ENCODE measurements at places on chromosomes 3 and 15.

DNA sequence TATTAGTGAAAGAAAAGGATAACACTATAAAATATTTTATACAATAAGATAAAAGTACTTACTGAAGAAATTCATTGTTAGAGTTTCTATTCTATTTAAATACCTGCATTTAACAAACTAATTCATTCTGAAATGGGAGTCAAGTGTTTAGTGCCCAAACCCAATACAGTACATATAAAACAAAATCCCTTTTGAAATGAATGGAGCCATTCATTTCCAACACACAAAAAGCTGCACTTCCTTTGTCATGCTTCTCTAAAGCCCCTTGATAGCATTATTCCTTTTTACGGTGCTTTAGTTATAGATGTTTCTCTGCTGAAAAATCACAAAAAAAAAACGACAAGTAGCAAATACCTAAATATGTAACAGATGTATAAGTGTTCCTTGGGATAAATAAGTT is 596.3 kb downstream of the ZIC1 start:
- no peak for DNase-seq

DNA sequence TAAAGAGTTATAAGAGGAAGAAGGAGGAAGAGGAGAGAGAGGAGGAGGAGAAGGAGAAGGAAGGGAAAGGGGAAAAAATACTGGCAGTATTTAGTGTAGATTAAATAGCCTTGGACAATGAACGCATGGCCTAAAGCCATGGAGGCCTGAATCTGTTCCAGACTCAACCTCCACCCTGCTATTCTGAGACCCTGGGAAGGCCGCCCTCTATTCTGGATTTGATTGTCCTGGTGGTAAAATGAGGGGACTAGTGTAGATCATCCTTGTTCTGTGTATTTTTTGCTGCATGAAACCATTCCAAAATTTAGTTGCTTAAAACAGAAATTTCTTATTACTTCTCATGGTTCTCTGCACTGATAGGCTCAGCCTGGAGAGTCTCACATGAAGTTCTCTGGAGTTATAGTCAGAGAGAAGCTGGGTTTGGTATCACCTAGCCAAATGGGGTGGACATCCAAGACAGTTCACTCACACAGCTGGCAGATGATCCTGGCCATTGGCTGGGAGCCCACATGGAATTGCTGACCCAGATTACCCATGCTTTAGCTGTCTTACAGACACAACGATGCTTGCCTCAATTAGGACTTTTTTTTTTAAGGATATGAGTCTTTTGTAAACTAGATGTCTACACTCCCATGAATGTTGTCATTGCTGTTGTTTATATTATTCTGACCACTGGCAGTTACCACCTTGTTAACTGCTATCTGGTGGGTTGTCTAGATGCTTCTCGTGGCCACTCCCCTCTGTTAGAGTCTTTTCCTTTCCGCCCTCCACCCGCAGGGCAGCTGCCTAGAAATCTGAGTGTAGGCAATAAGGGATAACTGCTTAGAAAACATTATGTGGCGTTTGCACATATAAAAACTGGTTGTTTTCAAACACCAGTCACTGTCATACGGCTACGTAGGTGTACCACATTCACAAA is 149.9 kb downstream of the SST start:
- DNase-seq = no peak

GRCh38 chr15:38587214-38587613 is 22.6 kb upstream of the RASGRP1 start:
- DNase-seq = no peak

DNA sequence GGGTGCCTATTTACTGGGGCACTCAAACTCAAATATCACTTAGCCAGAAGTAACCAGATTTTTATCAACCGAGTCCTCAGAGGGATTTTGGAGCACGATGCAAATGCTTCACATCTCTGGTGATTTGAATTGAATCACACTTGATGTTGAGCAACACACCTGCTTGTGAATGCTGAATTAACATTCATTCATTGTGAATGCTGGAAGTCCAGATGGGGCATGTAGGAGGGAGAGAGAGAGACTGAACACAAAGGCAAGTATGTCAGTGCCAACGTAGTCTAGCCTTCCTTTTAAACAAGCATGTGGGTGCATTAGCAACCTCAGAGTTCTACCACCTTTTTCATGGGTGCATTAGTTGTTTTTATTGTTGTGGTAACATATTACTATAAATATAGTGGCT is 156.2 kb downstream of the ADAMTSL3 start:
- no peak for DNase-seq

GRCh38 chr3:81726735-81727134 is 34.7 kb downstream of the GBE1 start:
- DNase-seq = no peak

- no peak for DNase-seq
Measured at GRCh38 chr3:151155409-151156128, 47.4 kb downstream of the GPR171 start.

- DNase-seq = peak; percentile 4
Measured at GRCh38 chr3:194003114-194004057, 132.6 kb upstream of the HES1 start.

- DNase-seq = no peak
Measured at GRCh38 chr15:70487387-70487740, 276.0 kb downstream of the UACA start.

Data from activated gamma-delta T cell treated with anti-CD3 and anti-CD28 coated beads, Interleukin-2, amount 50 U/mL, for 16 hours (primary cell).